ENCODE measurements at places on chromosomes 13 and 19.

GRCh38 chr13:113914333-113915011 lies 50.6 kb upstream of the GAS6 start:
- no peak for DNase-seq

DNA sequence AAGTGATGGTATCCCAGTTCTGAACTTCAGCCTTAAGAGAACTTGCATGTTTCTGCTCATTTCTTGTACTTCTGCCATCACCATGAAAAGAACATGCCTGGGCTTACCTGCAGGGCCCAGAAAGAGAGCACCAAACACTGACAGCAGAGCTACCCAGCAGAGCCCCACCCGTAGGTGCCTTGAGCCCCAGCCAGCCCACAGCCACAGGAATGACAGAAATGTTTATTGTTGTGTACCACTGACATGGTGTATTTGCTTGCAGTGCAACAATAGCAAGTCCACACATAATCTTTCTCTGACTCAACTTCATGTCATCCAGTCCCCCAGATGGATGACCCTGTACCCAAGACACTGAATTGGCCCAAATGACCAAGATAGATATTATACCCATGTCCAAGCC lies 195.2 kb downstream of the TSHZ3 start:
- DNase-seq = no peak

GRCh38 chr13:29920025-29920643 lies 69.7 kb upstream of the UBL3 start:
- DNase-seq = no peak

DNA sequence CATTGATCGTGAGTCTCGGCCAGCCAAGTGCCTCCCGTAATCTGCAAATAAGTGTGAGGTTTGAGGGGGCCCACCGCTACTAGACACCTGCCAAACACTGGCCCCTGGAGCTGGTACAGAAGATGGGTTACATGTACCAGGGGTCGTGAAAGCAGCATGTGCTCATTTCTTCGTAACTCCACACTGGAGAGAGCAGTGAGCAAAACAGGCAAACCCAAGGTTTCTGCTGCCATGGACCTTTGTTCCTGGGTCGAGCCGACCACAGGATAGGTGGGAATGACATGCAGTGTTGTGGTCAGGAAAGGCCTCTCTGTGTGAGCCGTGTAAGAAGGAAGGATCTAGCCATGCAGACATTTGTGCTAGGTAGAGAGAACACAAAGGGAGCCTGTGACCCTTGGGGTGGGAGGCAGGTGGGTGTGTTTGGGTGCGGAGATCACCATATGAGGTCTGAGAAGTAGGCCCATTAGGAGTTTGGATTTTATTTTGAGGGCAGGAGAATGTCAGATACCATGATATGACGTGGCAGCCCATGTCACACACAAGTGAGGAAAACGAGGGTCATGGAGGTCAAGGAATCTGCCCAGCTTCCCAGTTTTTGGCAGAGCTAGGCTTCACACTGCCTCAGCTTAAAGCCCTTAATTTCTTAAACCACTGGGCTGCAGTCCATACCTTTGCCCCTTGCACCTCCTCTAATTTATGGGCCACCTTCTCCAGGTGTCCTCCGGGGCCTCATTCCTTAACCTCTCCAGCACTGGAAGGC lies 919 bp downstream of the GTF3A start:
- no peak for DNase-seq

GRCh38 chr13:31627097-31627845 lies 112.1 kb upstream of the RXFP2 start:
- DNase-seq = no peak

DNA sequence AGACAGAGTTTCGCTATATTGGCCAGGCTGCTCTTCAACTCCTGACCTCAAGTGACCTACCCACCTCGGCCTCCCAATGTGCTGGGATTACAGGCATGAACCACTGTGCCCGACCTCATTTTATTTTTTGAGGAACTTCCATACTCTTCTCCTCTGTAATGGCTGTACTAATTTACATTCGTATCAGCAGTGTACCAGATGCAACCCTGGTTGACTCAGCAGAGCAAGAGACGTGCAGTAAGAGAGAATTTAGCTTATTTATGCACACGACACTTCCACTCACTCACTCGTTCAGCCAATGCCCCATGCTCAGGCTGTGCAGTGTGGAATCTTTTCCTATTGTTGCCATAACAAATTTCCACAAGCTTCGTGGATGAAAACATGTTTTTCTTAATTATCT lies 6.9 kb downstream of the KIR3DL3 start:
- DNase-seq = no peak

Measured in stimulated activated CD4-positive, alpha-beta T cell treated with anti-CD3 and anti-CD28 coated beads, Interleukin-15, amount 100 ng/mL, for 48 hours (primary cell).